ENCODE measurements at places on chromosomes 6 and 20. TPM values are rescaled to one million over a fixed set of nuclear protein-coding genes. Genes with fewer than 3 reads are reported as not detected.

DNA sequence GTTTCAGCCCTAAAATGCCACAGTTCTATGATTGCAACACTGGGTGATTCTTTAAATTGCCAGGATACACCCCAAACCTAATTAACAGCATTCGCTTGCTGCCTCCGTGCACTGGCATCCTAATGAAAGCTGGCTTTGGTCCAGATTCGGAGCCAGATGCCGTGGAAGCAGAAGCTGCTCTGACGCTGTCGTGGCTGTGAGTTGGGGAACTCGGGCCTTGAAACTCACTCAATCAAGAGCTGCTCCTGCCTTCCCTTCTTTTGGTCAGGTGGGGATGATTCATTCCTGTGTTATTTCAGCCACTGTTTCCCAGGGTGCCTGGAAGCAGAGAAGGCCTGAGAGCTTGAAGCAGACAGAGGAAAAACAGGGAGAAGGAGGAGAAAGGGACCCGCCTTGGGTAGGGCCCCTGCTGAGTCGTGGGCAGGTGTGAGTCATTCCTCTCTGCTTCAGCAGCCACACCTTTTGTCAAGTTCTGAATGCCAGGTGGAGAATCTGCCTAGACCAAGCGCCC is 36.2 kb upstream of the DSP start:
- no peaks in the 10 kb centered on the region for H3K27me3 ChIP-seq
- H3K36me3 ChIP-seq, result no peaks in the 10 kb centered on the region
- H3K4me1 ChIP-seq, result peaks cover 28% of the 10 kb centered on the region
- H3K4me3 ChIP-seq, result no peak overlapping the region
- DNase-seq, result peak; percentile 74

DNA sequence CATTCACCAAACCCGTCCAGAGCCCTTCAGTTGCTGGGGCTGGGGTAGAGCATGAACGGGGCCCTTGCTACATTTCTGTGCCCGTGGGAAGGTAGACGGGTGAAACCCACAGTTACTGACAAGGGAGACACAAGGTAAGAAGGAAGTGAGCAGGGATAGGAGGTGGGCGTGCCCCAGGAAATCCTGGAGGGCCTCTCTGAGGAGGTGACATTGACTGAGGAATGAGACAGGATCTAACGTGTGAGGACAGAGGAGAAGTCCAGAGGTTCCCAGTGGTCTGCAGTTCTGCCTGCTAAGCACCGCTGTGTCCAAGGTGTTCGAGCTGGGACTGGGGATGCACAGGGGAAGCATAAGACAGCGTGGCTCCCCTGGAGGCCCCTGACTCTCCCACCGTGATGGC is 378.8 kb downstream of the CDH4 start:
- no peak for DNase-seq
- no peaks in the 10 kb centered on the region for H3K36me3 ChIP-seq
- peaks cover 29% of the 10 kb centered on the region for H3K4me1 ChIP-seq
- no peak overlapping the region for H3K27ac ChIP-seq
- H3K27me3 ChIP-seq, result peaks cover 31% of the 10 kb centered on the region

Gene SUMO4
- total RNA-seq, result 1.0 TPM

Gene CRISP2
- not detected for total RNA-seq
